ENCODE measurements at places on chromosomes 11 and 22. TPM values are rescaled to one million over a fixed set of nuclear protein-coding genes. Genes with fewer than 3 reads are reported as not detected.

Gene SLC36A4
- total RNA-seq, result 4.9 TPM

Gene ANO9
- total RNA-seq, result 0.09 TPM

- H3K27ac ChIP-seq, result no peak overlapping the region
- no peaks in the 10 kb centered on the region for H3K36me3 ChIP-seq
- H3K4me1 ChIP-seq, result no peaks in the 10 kb centered on the region
- H3K27me3 ChIP-seq, result no peaks in the 10 kb centered on the region
- H3K4me3 ChIP-seq, result no peak overlapping the region
Measured at GRCh38 chr11:38593649-38594048, 1995.6 kb upstream of the RAG2 start.

Gene ACR
- total RNA-seq, result 0.09 TPM

Gene GLYATL1
- total RNA-seq, result 0.58 TPM

GRCh38 chr11:128336203-128336602 is 251.2 kb downstream of the ETS1 start:
- no peaks in the 10 kb centered on the region for H3K36me3 ChIP-seq
- peak overlapping the region; percentile 78 for H3K27ac ChIP-seq
- H3K27me3 ChIP-seq, result no peaks in the 10 kb centered on the region
- H3K4me3 ChIP-seq, result no peak overlapping the region

- H3K4me3 ChIP-seq, result no peak overlapping the region
- no peak overlapping the region for H3K27ac ChIP-seq
- H3K36me3 ChIP-seq, result peaks cover 11% of the 10 kb centered on the region
- H3K27me3 ChIP-seq, result no peaks in the 10 kb centered on the region
- no peak for DNase-seq
Measured at GRCh38 chr11:13697710-13698109, 29.2 kb downstream of the FAR1 start.

- no peak for DNase-seq
- no peaks in the 10 kb centered on the region for H3K36me3 ChIP-seq
- no peak overlapping the region for H3K27ac ChIP-seq
- H3K4me3 ChIP-seq, result no peak overlapping the region
- peaks cover 13% of the 10 kb centered on the region for H3K4me1 ChIP-seq
Measured at GRCh38 chr22:18970176-18970947, 34.3 kb upstream of the PRODH start.

DNA sequence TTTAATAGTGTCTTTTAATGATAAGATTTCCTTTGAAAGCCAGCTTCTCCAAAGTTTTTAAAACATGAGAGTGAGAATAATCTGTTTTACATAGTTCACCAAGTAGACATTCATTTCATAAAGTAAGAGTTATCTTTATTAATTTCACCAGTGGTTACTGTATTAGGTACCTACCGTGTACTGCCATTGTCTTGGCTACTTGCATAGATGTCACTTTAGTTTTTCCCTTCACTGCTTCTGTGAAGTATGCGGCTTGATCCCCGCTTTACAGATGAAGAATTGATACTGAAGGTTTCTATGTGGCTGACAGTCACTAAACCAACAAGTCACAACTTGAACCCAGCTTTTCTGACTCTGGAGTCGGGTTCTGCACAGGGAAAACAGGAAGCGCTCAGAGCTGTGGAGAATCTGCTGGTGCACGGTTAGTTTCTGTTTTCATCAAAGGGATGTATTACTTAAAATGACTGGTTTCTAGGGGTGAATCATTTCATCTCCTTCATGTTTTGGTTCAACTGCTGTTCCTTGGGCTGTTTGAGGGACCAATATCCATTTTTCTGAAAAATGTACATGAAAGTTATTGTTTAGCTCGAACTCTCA is 39.3 kb upstream of the MYO18B start:
- no peak overlapping the region for H3K4me3 ChIP-seq
- H3K27ac ChIP-seq, result no peak overlapping the region
- peaks cover 27% of the 10 kb centered on the region for H3K4me1 ChIP-seq
- peaks cover 12% of the 10 kb centered on the region for H3K36me3 ChIP-seq
- no peaks in the 10 kb centered on the region for H3K27me3 ChIP-seq

DNA sequence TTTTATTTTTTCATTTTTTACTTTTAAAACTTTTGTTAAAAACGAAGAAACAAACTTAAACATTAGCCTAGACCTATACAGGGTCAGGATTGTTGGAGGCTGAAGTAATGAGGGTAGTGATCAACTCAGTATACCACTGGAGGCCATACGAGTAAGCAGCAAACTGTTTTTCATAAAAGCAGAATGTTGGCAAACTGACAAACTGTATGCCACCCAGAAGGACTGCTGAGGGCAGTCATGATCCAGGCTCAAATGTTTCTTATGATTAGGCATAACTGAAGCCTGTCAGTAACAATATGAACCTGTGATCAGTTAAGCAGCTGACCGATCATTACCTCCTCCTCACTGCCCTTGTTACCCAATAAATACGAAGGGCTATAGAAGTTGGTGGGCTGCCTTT is 10.2 kb upstream of the SC5D start:
- peaks cover 3% of the 10 kb centered on the region for H3K27me3 ChIP-seq
- DNase-seq, result no peak
- no peak overlapping the region for H3K4me3 ChIP-seq
- no peak overlapping the region for H3K27ac ChIP-seq

DNA sequence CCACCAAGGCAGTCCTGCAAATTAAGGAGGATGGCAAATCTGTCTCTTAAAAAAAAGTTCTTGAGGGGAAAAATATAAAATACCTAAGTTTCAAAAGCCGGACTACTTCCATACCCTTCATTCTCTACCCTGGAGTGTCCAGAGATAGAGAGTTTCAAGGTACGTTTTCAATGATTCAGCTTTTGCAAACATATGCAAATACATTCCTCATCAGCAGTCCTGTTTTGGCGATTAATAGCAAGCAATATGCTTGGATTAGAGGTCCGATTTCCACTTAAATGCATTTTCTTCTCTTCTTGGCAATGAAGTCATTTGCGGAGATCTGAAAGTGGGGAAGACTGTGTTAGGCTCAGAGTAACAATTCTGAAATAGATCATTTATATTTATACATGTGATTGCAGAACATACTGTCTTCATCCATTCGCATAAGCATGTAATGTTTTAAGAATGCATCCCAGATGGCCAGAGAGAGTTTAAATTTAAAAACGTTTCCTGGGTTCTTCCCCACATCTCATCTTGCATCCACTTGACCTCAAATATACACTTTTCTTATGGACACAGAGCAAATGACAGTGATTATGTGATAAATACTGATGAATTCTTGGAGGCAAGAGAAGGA is 13.8 kb upstream of the TFIP11 start:
- DNase-seq, result no peak
- H3K36me3 ChIP-seq, result peaks cover 3% of the 10 kb centered on the region
- H3K4me3 ChIP-seq, result no peak overlapping the region
- no peak overlapping the region for H3K27ac ChIP-seq

DNA sequence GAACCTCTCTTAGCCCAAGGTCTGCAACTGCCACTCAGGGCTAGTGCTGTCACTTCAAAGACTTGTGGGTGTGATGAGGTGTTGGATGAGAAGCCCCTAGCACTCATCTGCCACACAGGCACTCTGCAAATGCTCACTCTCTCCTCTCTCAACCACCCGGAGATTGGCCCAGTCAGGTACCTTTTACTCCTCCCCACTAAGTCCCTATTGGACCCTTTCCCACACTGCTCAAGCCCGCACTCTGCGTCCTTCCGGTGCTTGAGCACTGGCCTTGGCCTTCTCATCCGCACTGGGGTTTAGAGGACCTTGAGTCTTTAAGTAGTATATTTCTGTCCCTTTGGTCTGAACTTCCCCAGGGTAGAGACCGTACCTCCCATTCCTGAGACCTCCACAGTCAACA is 308.0 kb downstream of the NXPE2 start:
- no peak overlapping the region for H3K4me3 ChIP-seq
- H3K27ac ChIP-seq, result no peak overlapping the region
- DNase-seq, result no peak
- no peaks in the 10 kb centered on the region for H3K36me3 ChIP-seq
- no peaks in the 10 kb centered on the region for H3K27me3 ChIP-seq

- no peak overlapping the region for H3K27ac ChIP-seq
- H3K36me3 ChIP-seq, result no peaks in the 10 kb centered on the region
- no peak overlapping the region for H3K4me3 ChIP-seq
- H3K4me1 ChIP-seq, result peaks cover 3% of the 10 kb centered on the region
- peaks cover 14% of the 10 kb centered on the region for H3K27me3 ChIP-seq
Measured at GRCh38 chr11:125128450-125128849, 17.0 kb upstream of the TMEM218 start.

GRCh38 chr11:72924568-72925190 is 110.5 kb downstream of the ATG16L2 start:
- DNase-seq, result peak; percentile 64
- H3K27me3 ChIP-seq, result no peaks in the 10 kb centered on the region
- H3K4me1 ChIP-seq, result no peaks in the 10 kb centered on the region
- no peak overlapping the region for H3K4me3 ChIP-seq
- H3K27ac ChIP-seq, result no peak overlapping the region
- peaks cover 4% of the 10 kb centered on the region for H3K36me3 ChIP-seq

GRCh38 chr11:92885600-92885999 is 83.9 kb upstream of the MTNR1B start:
- H3K27me3 ChIP-seq, result no peaks in the 10 kb centered on the region
- H3K4me1 ChIP-seq, result no peaks in the 10 kb centered on the region
- H3K27ac ChIP-seq, result no peak overlapping the region
- no peak for DNase-seq
- no peak overlapping the region for H3K4me3 ChIP-seq
- H3K36me3 ChIP-seq, result no peaks in the 10 kb centered on the region

DNA sequence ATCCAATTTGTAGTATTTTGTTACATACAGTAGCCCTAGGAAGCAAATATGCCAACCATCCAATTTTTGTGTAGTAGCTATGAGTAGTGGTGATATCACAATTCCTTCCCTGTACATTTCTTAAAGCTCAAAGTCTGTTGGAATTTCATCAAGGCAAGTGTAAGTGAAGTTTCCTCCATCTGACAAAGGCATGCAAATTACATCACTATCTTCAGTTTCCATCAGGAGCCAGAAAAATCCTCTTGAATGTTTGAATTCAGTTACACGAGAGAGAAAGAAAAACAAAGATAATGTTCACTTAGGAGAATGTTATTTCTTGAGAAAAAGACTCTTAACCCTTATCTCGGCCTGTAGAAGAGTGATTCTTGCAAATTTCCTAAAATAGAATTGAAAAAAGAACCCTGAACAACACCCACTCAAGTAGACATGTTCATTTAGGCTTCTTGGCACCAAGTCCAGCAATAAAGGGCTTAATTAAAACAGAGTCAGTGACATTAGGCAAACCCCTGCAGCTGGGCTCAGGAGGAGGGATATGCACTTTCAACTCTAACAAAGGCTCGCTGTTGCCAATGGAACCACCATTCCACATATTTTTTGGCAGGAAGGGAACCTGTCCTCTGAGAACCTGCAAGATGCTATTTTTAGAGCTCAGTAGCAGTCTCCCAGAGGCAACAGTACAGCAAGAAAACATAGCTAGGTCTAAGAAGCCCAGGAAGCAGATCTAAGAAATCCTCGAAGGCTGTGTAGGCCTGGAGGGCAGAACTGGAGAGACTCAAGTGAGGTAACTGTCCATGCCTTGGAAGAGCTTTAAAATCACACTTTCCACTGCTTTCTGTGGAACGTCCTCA is 144.6 kb downstream of the CCDC81 start:
- no peak overlapping the region for H3K4me3 ChIP-seq
- H3K27me3 ChIP-seq, result no peaks in the 10 kb centered on the region
- H3K27ac ChIP-seq, result peak overlapping the region; percentile 82

- H3K27me3 ChIP-seq, result no peaks in the 10 kb centered on the region
- H3K27ac ChIP-seq, result no peak overlapping the region
- no peak overlapping the region for H3K4me3 ChIP-seq
Measured at GRCh38 chr11:36187622-36188021, 101.6 kb downstream of the COMMD9 start.

DNA sequence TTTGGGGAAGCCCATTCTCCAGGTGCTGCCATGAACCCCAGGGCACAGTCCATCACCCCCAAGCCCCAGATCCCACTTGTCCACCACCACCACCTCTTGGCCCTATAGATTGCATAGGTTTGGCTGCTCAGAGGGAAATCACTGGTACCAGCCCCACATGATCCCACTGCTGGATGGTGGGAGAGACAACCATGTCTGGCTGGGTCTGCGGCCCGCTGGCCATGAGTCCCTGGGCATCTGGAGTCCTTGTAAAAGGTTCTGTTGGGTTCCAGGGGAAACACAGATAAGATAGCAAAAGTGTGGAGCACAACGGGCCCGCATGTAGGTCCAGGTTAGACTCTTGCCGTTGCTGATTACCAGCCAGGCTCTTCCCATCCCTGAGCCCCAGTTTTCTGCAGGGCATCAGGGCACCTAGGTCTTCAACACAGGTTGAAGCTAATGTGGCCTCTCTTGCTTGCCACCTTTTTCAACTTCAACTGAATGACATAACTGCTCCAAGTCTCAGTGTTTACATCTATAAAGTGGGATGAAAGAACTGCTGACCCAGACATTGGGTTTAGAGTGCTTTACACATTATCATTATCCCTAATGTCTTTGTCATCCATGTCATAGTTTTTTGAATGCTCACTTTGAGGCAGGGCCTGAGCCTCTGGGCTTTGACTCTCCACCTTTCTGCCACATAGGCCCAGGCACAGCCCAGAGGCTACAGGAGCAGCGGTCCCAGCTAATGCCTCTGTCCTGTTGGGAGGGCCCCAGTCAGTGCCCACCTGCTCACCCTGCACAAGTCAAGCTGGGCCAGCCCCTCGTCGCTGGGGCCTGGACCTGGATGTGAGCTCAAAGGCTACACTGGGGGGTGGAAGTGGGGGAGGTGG is 1.0 kb upstream of the TANGO2 start:
- H3K4me3 ChIP-seq, result no peak overlapping the region
- no peak overlapping the region for H3K27ac ChIP-seq
- DNase-seq, result no peak
- H3K27me3 ChIP-seq, result peaks cover 31% of the 10 kb centered on the region

- H3K4me3 ChIP-seq, result no peak overlapping the region
- no peaks in the 10 kb centered on the region for H3K36me3 ChIP-seq
- DNase-seq, result no peak
- peaks cover 13% of the 10 kb centered on the region for H3K4me1 ChIP-seq
Measured at GRCh38 chr11:123299721-123300120, 104.7 kb upstream of the CLMP start.

DNA sequence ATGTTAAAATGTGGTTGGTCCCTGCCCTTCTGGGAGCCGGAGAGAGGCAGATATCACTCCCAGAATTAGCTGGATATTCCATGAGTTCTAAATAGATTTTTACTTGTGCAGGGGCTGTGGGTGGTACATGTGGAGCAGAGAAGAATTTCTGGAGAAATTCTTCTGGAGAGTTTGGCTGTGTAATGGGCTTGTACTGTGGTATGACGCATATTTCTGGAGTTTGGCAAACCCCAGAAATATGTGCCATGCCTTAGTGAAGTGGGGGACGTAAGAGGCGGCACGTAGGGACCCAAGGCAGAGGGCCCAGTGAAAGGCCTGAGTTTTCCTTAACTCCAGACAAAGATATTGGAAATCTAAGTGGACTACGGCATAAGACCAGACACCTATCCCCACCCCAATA is 51.3 kb upstream of the TBCEL start:
- no peaks in the 10 kb centered on the region for H3K27me3 ChIP-seq
- DNase-seq, result no peak
- no peak overlapping the region for H3K4me3 ChIP-seq
- no peaks in the 10 kb centered on the region for H3K36me3 ChIP-seq
- peaks cover 6% of the 10 kb centered on the region for H3K4me1 ChIP-seq

All from muscle of leg (tissue), 16 donors.